Progenitor cell of endocrine pancreas (in vitro differentiated cells): ENCODE measurements at places on chromosomes 16 and 17. TPM values are rescaled to one million over a fixed set of nuclear protein-coding genes. Genes with fewer than 3 reads are reported as not detected.

DNA sequence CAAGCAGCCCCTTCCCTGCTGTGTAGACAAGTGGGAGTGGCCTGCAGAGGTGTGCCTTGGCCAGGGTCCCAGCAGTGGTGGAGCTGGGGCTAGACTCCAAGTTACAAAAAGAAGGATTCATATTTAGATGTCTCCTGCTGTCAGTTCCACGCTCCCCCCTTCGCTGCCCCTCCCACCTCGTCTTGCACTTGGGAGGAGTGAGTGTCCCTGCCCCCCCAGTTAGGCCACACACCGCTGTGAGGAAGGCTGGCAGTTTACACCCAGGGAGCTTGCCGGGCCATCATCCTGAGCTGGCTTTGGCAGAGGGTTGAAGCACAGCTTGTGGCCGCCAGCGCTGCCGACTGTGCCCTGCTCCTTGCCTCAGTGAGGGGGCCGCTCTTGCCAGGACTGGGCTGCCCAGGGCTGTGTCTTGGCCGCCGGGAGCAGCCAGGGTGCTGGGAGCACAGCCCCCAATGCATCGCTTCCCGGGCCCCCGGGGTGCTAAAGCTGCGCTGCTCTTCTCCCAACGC lies 44.3 kb downstream of the ELAC2 start:
- no peak overlapping the region for H3K27ac ChIP-seq
- no peak for DNase-seq
- H3K4me3 ChIP-seq, result no peak overlapping the region
- H3K27me3 ChIP-seq, result peaks cover 15% of the 10 kb centered on the region
- peaks cover 2% of the 10 kb centered on the region for H3K36me3 ChIP-seq

GRCh38 chr16:66923247-66923731 lies 2.0 kb downstream of the RRAD start:
- H3K36me3 ChIP-seq, result no peaks in the 10 kb centered on the region
- H3K4me1 ChIP-seq, result peaks cover 2% of the 10 kb centered on the region
- peaks cover 67% of the 10 kb centered on the region for H3K27me3 ChIP-seq
- H3K4me3 ChIP-seq, result no peak overlapping the region

- H3K27me3 ChIP-seq, result peaks cover 3% of the 10 kb centered on the region
- H3K36me3 ChIP-seq, result no peaks in the 10 kb centered on the region
- DNase-seq, result no peak
- H3K27ac ChIP-seq, result no peak overlapping the region
- peaks cover 32% of the 10 kb centered on the region for H3K4me1 ChIP-seq
Observed at GRCh38 chr16:77925531-77925930, 96.8 kb upstream of the CLEC3A start.

DNA sequence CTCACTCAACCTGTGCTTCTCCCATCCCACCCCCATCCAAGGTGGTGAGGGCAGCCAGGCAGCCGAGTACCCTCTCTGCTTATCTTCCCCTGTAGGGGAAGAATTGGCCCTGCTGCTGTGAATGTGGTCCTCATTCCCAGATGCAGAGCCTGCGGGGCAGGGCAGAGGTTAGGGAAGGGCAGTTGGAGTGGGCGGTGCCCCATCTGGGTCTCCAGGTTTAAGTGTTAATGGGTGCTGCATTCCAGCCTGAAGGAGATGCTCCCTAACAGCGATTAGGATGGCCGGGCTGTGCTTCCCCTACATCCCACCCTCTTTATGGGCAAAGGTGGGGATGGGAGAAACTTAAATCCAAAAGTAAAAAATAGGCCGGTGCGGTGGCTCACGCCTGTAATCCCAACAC lies 12.1 kb downstream of the TMEM95 start:
- no peak for DNase-seq
- no peak overlapping the region for H3K4me3 ChIP-seq
- H3K27ac ChIP-seq, result no peak overlapping the region

- peaks cover 12% of the 10 kb centered on the region for H3K36me3 ChIP-seq
- H3K27me3 ChIP-seq, result no peaks in the 10 kb centered on the region
- H3K4me3 ChIP-seq, result peak overlapping the region; percentile 87
- peak overlapping the region; percentile 93 for H3K27ac ChIP-seq
- no peak for DNase-seq
Observed at GRCh38 chr17:67364847-67365737, 1.3 kb downstream of the PSMD12 start.

DNA sequence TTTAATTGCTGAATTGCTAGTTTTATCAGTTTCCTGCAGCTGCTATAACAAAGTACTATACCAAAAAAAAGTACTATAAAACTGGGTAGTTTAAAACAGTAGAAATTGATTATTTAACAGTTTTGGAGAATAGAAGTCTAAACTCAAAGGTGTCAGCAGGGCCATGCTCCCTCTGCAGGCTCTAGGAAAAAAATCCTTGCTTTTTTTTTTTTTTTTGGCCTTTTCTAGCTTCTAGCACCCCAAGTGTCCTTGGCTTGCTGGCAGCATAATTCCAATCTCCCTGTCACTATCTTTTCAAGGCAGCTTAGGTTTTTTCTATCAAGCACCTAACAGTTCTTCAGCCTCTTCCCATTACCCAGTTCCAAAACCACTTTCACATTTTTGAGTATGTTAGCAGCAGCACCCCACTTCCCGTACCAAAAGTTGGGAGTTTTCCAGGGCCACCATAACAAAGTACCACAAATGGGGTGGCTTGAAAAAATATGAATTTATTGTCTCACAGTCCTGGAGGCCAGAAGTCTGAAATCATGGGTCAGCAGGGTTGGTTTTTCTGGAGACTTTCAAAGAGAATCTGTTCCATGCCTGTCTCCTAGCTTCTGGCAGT lies 37.4 kb downstream of the BPTF start:
- DNase-seq, result no peak
- H3K36me3 ChIP-seq, result peaks cover 10% of the 10 kb centered on the region
- H3K4me3 ChIP-seq, result no peak overlapping the region

DNA sequence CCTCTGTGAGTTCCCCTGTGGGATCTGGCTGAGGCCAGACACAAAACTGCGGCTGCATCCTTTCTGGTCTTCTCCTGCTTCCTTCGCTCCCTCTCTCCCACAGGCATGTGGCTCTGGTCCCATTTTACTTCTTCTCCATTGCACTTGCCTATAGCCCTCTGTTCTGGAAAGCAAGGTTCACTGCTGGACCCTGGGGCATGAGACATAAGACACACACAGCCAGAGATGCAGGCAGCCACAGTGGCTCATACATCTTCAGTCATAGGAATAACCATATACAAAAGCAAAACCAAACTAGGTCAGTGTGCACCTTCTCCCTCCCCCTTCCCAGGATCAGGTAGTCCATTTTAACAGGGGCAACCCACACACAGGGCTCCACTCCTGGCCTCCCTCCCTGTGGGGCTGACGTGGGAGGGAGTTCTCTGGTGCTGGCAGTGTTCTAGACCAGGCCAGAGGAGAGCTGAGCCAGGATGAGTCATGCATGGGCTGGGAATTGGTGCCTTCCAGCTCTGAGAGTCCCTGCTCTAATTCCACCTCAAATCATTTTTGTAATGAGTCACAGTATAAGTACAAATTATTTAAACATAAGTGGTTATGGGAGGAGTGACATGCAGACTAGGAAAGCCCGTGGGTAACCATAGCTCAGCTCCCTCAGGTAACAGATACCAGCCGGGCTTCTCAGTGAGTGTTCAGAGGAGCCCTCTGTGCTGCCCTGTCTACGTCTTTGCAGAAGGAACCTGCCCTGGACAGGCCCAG lies 58.0 kb downstream of the ASIC2 start:
- H3K4me1 ChIP-seq, result no peaks in the 10 kb centered on the region
- no peaks in the 10 kb centered on the region for H3K27me3 ChIP-seq
- no peak for DNase-seq
- H3K36me3 ChIP-seq, result no peaks in the 10 kb centered on the region
- no peak overlapping the region for H3K27ac ChIP-seq

ZNF276 gene
- 22.5 and 25.0 TPM in 2 replicates for total RNA-seq

IL34 gene
- total RNA-seq, result not detected in 2 replicates

ODAD4 gene
- 6.3 and 7.1 TPM in 2 replicates for total RNA-seq

SLC5A10 gene
- total RNA-seq, result not detected in 2 replicates

APOBR gene
- total RNA-seq, result 0.20 and 0.22 TPM in 2 replicates

UMOD gene
- total RNA-seq, result 0.11 TPM in 1 of 2 replicates, not detected in the other

KRTAP9-8 gene
- total RNA-seq, result not detected in 2 replicates

NME2 gene
- 318 and 358 TPM in 2 replicates for total RNA-seq
